Spinal cord (tissue), 10 donors: ENCODE measurements at places on chromosomes 7 and 10. TPM values are rescaled to one million over a fixed set of nuclear protein-coding genes. Genes with fewer than 3 reads are reported as not detected.

DNA sequence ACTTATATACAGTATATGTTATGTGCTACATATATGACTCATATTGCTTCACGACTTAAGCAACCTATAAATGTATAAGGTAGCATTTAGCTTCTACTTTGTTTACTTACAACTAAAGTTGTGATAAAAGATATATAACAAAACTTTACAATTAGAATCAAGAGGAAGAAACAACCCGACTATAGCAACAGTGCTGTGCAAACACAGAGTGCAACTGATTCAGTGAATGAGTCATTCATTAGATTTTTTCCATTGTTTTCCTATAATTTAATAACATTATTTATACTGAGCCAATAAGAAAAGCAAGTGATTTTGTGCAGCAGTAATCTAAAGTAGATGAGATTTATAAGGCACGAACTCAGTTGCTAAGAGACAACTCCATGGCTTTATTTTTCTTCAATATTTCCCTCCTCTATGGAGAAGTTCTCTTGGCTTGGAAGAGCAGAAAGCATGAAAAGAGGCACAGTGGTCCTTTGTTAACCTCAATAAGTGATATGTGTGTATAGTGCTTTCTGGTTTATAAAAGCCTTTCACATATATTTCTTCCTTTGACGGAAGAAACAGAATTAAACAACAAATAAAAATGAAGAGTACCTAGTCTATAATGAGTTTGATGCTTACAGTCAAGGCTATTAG is 19.8 kb downstream of the CEP41 start:
- H3K36me3 ChIP-seq: no peaks in the 10 kb centered on the region
- no peak overlapping the region for H3K4me3 ChIP-seq
- DNase-seq: no peak
- H3K27me3 ChIP-seq: no peaks in the 10 kb centered on the region
- H3K27ac ChIP-seq: peak overlapping the region; percentile 78
- peaks cover 11% of the 10 kb centered on the region for H3K4me1 ChIP-seq

GRCh38 chr10:103854686-103855391 is 537 bp downstream of the SH3PXD2A start:
- H3K4me3 ChIP-seq: peak overlapping the region; percentile 83
- H3K4me1 ChIP-seq: peaks cover 37% of the 10 kb centered on the region
- no peaks in the 10 kb centered on the region for H3K36me3 ChIP-seq
- peaks cover 21% of the 10 kb centered on the region for H3K27me3 ChIP-seq
- peak overlapping the region; percentile 84 for H3K27ac ChIP-seq

- DNase-seq: no peak
- H3K4me3 ChIP-seq: no peak overlapping the region
- H3K27ac ChIP-seq: no peak overlapping the region
- H3K27me3 ChIP-seq: no peaks in the 10 kb centered on the region
- no peaks in the 10 kb centered on the region for H3K36me3 ChIP-seq
- no peaks in the 10 kb centered on the region for H3K4me1 ChIP-seq
These were observed 7.6 kb upstream of the FAM180A start for GRCh38 chr7:135756191-135756590.

DNA sequence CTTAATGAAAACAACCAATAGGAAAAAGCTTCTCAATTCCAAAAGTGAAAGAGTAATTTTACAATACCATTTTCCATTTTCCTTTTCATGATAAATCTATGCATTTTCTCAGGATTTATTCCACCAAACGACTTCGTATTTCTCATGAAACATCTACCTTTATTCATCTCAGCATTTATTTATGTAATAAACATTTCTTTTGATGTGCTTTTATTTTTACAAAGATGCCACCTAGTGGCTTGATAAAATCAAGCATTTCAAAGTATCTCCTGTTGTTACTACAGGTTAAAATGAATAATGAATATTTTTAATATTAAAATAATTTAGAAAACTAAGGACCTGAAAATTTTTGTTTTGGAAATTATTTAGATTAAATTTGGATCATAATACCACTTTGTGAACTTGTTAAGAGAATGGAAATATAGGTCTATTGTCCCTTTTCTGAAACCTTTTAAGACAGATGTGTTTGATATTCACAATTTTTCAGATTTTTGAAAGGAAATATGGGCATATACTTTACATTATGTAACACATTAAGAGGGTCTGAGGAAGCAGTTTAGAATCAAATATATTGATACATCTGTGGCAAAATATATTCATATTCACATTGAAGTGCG is 2.7 kb upstream of the IQUB start:
- no peak for DNase-seq
- peaks cover 2% of the 10 kb centered on the region for H3K27me3 ChIP-seq
- no peak overlapping the region for H3K4me3 ChIP-seq
- H3K4me1 ChIP-seq: peaks cover 4% of the 10 kb centered on the region
- H3K36me3 ChIP-seq: no peaks in the 10 kb centered on the region

DNA sequence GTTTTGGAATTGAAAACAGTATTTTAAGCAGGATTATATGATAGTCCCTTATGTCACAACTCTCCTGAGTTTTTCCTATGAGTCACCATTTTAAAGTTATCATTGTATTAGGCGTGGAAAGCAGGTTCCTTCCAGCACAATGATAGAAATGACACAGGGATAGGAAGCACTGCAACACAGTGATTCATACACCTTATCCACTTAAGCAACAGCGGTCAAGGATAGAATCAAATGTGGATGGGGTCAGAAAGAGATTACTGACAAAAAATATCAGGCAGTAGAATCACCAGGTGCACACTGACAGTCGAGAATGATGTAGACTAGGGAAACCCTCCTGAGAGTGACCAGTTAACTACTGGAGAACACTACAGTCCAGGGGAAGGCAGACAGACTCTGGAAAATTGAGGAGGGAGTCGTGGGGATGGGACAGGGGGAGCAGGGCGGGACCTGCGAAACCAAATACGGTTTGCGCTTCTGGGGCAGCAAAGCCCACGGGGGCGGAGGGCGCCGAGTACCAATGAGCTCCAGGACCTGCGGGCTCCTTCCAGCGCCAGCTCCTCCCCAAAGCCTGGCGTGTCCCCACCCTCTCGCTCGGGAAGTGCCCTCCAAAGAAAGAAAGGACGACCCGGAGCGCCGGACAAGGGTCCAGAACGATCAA is 479 bp downstream of the PNPLA8 start:
- H3K36me3 ChIP-seq: no peaks in the 10 kb centered on the region
- DNase-seq: no peak
- H3K27me3 ChIP-seq: no peaks in the 10 kb centered on the region
- H3K4me1 ChIP-seq: peaks cover 6% of the 10 kb centered on the region
- peak overlapping the region; percentile 91 for H3K4me3 ChIP-seq

GRCh38 chr10:93495654-93496321 is 624 bp upstream of the CEP55 start:
- peak overlapping the region; percentile 65 for H3K27ac ChIP-seq
- H3K36me3 ChIP-seq: no peaks in the 10 kb centered on the region
- H3K4me3 ChIP-seq: peak overlapping the region; percentile 72
- DNase-seq: peak; percentile 54
- H3K4me1 ChIP-seq: peaks cover 5% of the 10 kb centered on the region
- H3K27me3 ChIP-seq: no peaks in the 10 kb centered on the region

DNA sequence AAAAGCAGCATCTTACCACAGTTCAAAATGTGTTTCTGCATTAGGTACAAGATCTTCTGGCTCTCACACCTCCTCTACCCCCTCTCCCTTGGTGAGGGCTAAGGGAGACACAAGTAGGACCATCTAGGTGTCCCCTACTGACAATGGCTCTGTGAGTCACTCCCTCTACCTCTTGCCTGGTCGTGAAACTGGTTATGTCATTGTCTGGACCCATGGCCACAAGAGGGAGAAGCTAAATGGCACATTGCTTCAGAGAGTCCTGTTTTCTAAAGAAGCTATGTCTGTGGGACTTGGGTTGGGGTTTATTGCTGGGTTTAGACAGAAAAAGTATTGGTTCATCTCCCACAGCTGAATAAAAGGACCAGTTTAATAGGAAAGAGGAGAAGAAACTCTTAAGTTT is 4.0 kb upstream of the PLXNA4 start:
- H3K4me1 ChIP-seq: peaks cover 19% of the 10 kb centered on the region
- no peak for DNase-seq
- H3K27me3 ChIP-seq: peaks cover 6% of the 10 kb centered on the region
- no peak overlapping the region for H3K4me3 ChIP-seq
- H3K36me3 ChIP-seq: no peaks in the 10 kb centered on the region
- no peak overlapping the region for H3K27ac ChIP-seq

GRCh38 chr10:78959217-78959923 is 109.4 kb upstream of the ZMIZ1 start:
- peak overlapping the region; percentile 34 for H3K27ac ChIP-seq
- no peak overlapping the region for H3K4me3 ChIP-seq
- peak; percentile 66 for DNase-seq
- H3K4me1 ChIP-seq: peaks cover 40% of the 10 kb centered on the region
- H3K27me3 ChIP-seq: no peaks in the 10 kb centered on the region

DNA sequence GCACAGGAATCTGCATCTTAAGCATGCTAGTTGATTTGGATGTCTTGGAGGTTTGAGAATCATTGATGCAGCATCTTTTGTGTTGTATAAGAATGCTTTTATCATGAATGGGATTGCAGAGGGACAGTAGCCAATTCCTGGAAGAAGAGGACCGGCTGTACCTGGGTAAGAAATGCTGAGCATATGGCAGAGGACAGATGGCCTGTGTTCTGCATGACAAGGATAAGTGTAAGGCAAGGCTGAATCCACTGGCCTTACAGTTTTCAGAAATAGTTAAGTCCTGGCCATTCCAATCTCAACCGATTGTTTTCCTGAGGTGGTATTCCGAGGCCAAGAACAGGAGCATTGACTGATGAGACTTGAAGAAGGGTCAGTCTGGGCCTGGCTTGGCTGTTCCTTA is 24.4 kb upstream of the KBTBD2 start:
- H3K4me3 ChIP-seq: no peak overlapping the region
- DNase-seq: no peak
- H3K4me1 ChIP-seq: no peaks in the 10 kb centered on the region
- no peak overlapping the region for H3K27ac ChIP-seq
- peaks cover 30% of the 10 kb centered on the region for H3K36me3 ChIP-seq

The SLC18A2 gene
- 1.9 TPM for total RNA-seq

The CPA2 gene
- 0.39 TPM for total RNA-seq

The MKX gene
- total RNA-seq: 2.9 TPM

The OR13A1 gene
- total RNA-seq: 0.20 TPM
